ENCODE measurements at places on chromosomes 7 and 10.

- no peak for DNase-seq
Measured at GRCh38 chr7:76346778-76347177, 12.0 kb downstream of the YWHAG start.

DNA sequence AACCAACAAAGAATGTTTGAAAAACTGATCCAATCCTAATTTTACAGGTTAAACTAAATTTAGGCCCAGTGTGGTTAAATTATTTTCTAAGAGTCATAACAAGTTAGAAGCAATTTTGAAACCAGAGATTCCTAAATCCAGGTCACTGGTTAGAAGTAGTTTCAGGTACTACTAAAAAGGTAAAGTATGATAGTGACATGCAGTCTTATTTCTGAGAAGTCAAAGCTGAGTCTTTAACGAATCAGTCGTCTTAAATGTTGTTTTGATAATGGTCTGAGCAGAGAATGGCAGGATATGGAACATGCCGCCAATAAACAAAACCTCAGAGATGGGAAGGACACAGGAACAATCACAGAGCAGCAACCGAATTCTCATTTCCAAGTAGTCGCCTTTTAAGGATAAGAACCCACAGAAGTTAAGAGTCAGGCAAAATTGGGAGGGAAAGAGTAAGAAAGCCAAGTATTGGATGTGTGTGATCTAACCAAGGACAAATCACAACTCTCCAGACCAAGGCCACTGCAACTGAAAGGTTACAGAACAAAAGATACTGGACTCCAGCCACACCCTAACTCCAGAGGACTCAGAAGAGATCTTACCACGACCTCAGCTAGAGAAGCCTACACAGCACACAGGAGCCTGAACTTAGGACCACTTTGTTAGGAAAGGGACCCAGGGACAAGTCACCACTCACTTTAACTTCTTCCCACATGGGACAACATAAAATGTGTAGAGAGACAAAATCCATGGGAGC, 19.7 kb downstream of the TMEM243 start:
- DNase-seq, result no peak

DNA sequence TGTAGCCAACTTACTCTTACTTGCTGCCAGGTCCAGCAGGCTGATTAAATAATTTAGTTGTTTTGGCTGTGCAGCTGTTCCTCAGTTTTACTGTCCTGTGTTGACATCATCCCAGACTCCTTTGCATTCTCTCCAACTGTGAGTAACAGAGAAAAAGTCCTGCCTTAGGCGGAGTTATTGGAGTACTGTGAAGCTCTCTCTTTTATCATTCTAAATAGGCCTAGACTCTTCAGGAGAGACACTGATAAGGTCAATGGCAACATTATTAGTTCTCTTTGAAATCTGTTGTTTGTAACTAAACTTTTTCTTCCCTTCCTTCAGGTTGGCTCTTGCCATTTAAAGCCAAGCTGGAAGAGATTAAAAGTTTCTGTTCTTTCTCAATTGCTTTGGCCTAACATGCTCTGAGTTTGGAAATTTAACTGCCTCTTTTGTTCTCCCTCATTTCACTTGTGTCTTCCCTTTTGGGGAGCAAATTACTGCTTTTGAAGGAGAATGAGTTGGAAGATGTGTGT, 215.7 kb upstream of the CSTF2T start:
- no peak for DNase-seq

GRCh38 chr10:72906446-72906845, 12.9 kb downstream of the OIT3 start:
- no peak for DNase-seq

- DNase-seq, result no peak
Measured at GRCh38 chr7:54857294-54857693, 98.3 kb upstream of the SEC61G start.

- DNase-seq, result no peak
Measured at GRCh38 chr10:61317706-61318105, 135.5 kb downstream of the TMEM26 start.

DNA sequence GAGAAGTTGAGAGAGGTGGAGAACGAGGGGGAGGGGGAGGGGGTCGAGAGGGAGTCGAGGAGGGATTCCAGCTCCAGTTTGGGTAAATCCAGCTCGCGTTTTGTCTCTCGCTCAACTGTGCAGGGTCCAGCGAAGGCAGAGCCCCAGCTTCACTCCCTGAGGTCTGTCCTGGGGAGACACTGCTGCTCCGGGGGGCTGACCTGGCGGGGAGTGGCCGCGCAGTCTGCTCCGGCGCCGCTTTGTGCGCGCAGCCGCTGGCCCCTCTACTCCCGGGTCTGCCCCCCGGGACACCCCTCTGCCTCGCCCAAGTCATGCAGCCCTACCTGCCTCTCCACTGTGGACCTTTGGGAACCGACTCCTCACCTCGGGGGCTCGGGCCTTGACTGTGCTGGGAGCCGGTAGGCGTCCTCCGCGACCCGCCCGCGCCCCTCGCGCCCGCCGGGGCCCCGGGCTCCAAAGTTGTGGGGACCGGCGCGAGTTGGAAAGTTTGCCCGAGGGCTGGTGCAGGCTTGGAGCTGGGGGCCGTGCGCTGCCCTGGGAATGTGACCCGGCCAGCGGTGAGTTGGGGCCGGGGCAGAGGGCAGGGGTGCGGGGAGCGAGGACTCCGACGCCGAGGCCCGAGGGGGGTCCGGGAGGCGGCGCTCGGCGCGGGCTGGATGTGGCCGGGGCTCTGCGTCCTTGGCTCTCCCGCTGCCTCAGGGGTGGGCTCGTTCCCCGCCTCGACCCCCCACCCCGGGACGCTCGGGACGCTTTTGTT, at the start of gene TET1:
TSS of gene TET1 (plus strand) at position 152 of the 757 bp plus-strand sequence. CDS start 12,002 bp downstream, outside the sequence.
- DNase-seq, result no peak

GRCh38 chr10:5748394-5748803, 63.8 kb downstream of the TASOR2 start:
- no peak for DNase-seq

- no peak for DNase-seq
Measured at GRCh38 chr7:45098983-45099839, 10.4 kb upstream of the NACAD start.

DNA sequence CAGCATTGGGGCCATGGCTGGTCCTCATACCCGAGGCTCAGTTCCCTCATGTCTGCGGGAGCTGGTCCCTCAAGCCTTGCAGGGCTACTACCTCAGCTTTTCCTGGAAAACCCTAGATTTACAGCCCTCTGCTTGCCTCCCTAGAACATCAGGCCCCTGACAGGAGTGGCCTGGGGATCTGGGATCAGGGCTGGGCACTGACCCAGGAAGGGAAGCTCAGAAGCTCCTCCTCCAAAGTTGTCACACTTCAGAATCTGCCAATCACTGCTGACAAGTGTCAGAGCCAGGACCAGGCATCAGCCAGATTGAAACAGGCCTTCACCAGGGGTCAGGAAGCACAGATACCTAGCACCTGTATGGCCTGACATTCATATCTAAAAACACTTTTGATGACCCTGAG, 115.2 kb downstream of the GRID1 start:
- no peak for DNase-seq

- no peak for DNase-seq
Measured at GRCh38 chr10:43071865-43072650, 4.8 kb upstream of the RET start.

GRCh38 chr7:120856621-120857352, 1.2 kb downstream of the TSPAN12 start:
- no peak for DNase-seq

- no peak for DNase-seq
Measured at GRCh38 chr7:89332026-89332425, 536.5 kb upstream of the TEX47 start.

GRCh38 chr7:40436710-40437109, 301.9 kb downstream of the SUGCT start:
- DNase-seq, result no peak

DNA sequence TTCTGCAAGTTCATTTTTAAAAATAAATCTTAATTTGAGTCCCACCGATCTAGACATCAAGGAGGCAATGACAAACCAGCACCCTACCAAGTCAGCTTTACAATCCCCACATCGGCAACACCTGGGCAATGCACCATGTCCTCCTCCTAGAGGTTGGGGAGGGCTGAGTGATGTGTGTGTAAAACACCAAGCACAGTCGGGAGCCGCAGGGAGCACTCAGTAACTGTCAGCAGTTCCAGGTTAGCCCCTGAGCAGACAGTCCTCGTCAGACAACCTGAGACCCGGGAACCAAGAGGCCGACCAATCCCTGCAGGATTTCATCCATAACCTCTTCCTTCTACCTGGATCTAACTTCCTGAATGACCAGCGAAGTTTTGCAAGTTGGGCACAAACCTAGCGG, 15.9 kb upstream of the C10orf120 start:
- no peak for DNase-seq

DNA sequence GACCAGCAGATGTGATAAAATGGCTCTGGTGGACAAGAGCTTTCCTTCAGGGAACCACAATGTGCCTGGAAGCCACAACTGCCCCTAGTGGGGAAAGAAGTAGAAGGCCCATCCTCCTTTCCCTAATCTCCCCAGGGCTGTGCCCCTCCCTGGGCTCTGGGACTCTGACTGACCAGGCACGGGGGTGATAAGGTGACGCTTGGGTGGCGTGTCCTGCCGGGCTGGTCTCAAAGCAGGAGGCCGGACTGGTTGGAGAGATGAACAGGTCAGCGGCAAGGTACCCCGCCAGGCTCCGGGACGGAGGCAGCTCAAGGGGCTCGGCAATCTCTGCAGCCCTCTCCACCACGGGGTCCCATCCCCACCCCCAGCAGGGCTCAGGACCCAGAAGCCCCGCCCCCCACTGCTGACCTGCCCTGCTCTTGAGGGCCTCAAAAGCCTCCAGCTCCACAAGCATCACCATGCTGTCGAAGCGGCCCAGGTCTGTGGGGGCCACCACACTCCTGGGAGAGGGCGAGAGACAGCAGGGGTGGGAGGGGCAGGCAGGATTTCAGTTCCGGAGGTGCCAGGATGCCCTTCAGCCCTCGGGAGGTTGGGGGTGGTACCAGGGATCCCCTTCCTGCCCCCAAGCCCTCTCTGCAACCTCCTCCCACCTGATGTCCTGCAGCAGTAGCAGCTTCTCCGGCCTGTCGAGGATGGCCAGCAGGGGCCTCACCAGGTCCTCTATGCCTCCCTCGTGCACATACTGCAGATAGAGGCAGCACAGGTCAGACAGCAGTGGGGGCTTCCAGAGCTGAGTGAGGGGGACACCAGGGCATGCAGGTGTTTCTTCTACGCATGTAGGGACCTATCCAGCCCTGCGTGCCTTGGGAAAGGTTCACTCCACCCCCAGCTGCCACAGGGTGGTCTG, 12.2 kb downstream of the LZTS2 start:
- no peak for DNase-seq

GRCh38 chr7:23333671-23334246, 34.6 kb downstream of the MALSU1 start:
- DNase-seq, result no peak

- DNase-seq, result no peak
Measured at GRCh38 chr7:142519079-142520078, 229.9 kb upstream of the PRSS1 start.

DNA sequence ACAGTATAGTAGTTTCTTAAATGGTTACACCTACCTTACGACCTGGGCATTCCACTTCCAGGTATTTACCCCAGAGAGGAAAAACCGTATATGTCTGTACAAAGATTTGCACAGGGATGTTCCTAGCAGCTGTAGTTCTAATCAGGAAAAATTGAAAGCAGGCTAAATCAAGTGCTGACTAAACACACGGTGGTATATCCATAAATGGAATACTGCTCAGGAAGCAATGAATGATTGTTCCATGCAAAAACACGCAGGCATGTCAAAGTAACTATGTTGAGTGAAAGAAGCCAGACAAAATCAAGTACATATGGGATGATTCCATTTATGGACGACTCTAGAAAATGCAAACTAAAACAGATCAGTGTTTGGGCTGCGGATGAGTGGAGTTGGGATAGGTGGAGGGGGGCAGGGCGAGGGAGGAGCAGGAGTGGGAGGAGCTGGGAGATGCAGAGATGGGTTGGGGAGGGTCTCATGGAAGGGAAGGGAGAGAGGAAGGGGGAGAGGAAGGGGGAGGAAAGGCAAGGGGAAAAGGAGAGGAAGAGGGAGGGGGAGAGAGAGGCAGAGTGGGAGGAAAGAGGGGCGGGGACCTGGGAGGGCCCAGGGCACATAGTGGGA, 484 bp upstream of the MSRB2 start:
- no peak for DNase-seq

- DNase-seq, result no peak
Measured at GRCh38 chr10:127300868-127301321, 104.5 kb upstream of the INSYN2A start.

GRCh38 chr10:44879531-44879899, 31.6 kb upstream of the TMEM72 start:
- no peak for DNase-seq

DNA sequence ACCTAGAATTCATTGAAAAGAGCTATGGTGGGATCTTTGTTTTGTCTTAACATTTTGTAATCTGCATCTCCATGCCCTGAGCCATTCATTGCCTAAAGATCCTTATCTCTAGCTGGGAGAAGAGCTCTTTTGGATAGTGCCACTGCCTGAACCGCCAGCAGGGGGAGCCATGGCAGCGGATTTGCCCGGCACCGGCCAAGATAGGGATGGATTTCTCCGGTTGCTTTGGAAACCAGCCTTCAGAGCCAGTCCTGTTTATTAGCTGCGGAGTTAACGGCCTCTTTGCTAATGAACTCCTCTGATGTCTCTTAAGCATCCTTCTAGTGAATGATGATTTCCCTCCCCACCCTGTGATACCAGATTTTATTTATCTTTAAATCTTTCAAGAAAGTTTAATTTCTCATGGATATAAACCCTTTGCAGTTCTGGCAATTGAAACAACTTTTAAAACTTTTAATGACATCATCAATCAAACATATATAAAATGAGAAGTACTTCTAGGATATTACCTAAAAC, 58.2 kb upstream of the LYZL2 start:
- DNase-seq, result peak; percentile 59

DNA sequence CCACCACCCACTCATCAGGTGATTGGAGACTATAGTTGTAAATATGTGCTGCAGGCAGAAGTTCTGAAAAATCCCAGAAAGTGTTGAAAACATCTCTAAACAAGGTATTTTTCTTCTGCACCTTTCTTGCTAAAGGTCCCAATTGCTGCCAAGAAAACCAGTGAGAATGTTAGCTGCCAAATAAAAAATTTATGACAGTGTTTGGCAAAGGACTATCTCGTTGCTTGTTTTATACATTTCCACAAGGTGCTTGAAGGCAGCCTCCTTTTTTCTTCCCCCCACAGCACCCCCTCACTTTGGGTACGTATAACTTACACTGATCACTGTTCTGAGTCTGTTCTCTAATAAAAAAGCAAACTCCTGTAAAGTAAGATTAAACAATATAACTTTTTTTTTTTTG, 158.6 kb upstream of the TCF7L2 start:
- DNase-seq, result no peak

GRCh38 chr10:53477313-53477675, 704.7 kb upstream of the MBL2 start:
- no peak for DNase-seq

GRCh38 chr7:97003262-97004246, 1.8 kb upstream of the DLX6 start:
- no peak for DNase-seq

GRCh38 chr10:111481866-111482265, 405.0 kb downstream of the ADRA2A start:
- DNase-seq, result no peak

- no peak for DNase-seq
Measured at GRCh38 chr10:17123961-17124360, 5.7 kb downstream of the CUBN start.
